ENCODE measurements at places on chromosomes 4 and X. TPM values are rescaled to one million over a fixed set of nuclear protein-coding genes. Genes with fewer than 3 reads are reported as not detected.
A peak's percentile ranks its signal among the peaks of the same experiment; 100 is the strongest.

- H3K36me3 ChIP-seq, result no peaks in the 10 kb centered on the region
- no peak for DNase-seq
- no peaks in the 10 kb centered on the region for H3K4me1 ChIP-seq
- no peak overlapping the region for H3K4me3 ChIP-seq
Observed at GRCh38 chr4:80215449-80216052, 18.2 kb downstream of the PRDM8 start.

CT83 gene
- total RNA-seq, result 0.73 TPM

- peak; percentile 96 for DNase-seq
- peak within 1 kb of the TSS; percentile 66 for H3K27ac ChIP-seq
- peak within 1 kb of the TSS; percentile 81 for H3K4me3 ChIP-seq
- peaks cover 6% of the 10 kb centered on the region for H3K4me1 ChIP-seq
- H3K36me3 ChIP-seq, result no peaks in the 10 kb centered on the region
Observed at GRCh38 chr4:20251796-20252655, at the start of gene SLIT2. TSS of gene SLIT2 (plus strand) at chr4:20251905. CDS start at chr4:20253816, 1,911 bp downstream.

PABPC1L2A gene
- total RNA-seq, result not detected

MAGEA4 gene
- not detected for total RNA-seq

ADH1B gene
- total RNA-seq, result not detected

Data from endodermal cell (in vitro differentiated cells).